ENCODE measurements at places on chromosomes 4 and X.

DNA sequence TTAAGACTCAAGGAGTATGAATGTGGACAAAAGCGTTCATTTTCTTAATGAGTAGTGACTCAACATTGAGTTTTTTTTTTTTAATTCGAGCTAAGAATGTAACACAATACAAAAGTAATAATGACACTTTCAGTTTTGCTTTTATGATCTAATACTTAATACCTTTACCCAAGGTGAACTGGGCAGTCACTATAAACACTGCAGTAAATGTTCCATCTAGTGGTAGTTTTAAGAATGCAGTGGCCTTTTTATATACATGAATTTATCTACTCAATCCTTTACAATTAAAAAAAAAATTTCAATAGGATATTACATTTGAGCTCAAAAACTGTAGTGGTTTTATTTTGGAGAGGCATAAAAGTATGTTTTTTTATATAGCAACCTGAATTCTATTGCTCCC, 33.9 kb downstream of the PDK3 start:
- no peak for DNase-seq

GRCh38 chrX:69133921-69134542, 31.2 kb downstream of the PJA1 start:
- no peak for DNase-seq

- DNase-seq: no peak
These were observed 33.6 kb downstream of the PTTG2 start for GRCh38 chr4:37993806-37994205.

GRCh38 chr4:7820031-7820818, 119.4 kb downstream of the AFAP1 start:
- DNase-seq: no peak

- no peak for DNase-seq
These were observed 120.6 kb downstream of the ZNF827 start for GRCh38 chr4:145818011-145818410.

- DNase-seq: no peak
These were observed 522.4 kb upstream of the IGFBP7 start for GRCh38 chr4:57632564-57632963.

DNA sequence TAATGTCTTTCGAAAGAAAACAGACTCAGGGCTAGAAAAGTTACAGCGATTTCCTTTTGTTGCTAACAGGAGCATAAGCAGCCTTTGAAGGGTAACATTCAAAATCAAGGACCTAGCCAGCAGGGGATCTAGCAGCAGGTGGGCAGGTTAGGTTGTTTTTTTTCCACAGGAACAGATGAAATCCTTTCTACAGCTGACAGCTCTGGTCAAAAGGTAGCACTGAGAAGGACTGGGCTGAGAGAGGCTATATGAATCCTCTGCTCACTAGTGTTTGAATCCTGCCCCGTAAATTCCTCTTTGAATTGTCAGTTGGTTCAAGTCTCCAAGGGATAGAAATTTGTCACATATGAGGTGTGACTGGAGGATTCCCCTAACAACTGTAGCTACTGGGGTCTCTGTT, 188.2 kb downstream of the SH2D1A start:
- no peak for DNase-seq

- no peak for DNase-seq
These were observed 536.8 kb upstream of the CPEB2 start for GRCh38 chr4:14465507-14465906.

All from stimulated activated CD4-positive, alpha-beta T cell treated with anti-CD3 and anti-CD28 coated beads, Interleukin-4, amount 100 ng/mL, for 24 hours (primary cell).